ENCODE measurements at places on chromosomes 6 and 20.

GRCh38 chr6:144647406-144647964 is 362.4 kb downstream of the UTRN start:
- DNase-seq = no peak

GRCh38 chr20:53677447-53678314 is 84.0 kb upstream of the ZNF217 start:
- DNase-seq = no peak

DNA sequence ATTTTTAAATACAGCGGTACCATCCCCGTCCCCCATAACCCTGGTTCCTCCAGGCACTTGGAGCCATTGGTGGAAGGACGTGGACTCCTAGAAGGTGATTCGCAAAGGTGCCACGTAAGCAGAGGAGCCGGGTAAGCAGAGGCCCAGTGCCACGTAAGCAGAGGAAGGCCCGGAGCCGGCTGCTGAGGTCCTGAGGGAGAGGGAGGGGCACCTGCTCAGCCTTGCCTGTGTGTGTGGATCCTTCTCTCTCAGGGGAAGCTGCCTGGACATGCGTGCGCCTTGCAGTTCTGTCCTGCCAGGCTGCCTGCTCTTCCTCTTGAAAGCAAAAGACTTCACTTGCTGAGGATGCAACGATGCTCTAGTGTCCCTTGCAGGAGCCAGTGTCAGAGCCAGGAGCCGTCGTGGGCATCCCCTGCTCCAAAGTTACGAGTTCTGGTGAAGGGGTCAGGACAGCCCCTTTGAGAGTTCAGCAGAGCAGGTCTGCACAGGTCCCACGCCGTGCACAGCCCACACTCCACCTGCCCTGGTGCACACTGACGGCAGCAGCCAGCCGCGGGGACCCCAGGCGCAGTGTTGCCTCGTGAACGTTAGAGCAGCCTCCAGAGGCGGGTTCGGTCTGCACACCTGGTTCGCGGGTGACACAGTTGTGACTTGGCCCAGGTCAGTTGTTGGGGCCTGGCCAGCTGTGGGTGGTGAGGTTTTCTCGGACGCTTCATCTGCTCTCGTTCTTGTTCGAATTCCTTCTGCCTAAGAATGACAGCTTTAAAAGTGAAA is 1.9 kb upstream of the NKAIN4 start:
- no peak for DNase-seq

- no peak for DNase-seq
These were observed 159.1 kb downstream of the TFAP2B start for GRCh38 chr6:50977796-50978195.

- no peak for DNase-seq
These were observed 176.7 kb downstream of the CLIC5 start for GRCh38 chr6:45838996-45839395.

DNA sequence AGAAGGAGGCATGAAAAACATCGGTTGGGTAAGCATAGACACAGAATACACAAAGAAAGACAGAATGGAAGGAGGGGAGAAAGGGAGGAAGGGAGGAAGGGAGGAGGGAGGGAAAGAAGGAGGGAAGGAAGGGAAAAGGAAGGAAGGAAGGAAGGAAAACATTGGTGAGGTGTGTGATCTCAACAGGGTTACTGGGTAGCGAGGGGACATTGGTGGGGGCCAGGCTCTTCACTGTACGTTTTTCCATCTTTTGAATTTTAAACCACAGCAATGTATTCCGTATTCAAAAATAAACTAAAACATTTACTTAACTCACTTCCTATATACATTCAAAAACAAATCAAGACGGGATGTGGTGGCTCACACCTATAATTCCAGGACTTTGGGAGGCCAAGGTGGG is 20.7 kb upstream of the BPIFA2 start:
- no peak for DNase-seq

GRCh38 chr6:161922631-161923119 is 648.8 kb upstream of the AGPAT4 start:
- DNase-seq = no peak

- DNase-seq = no peak
These were observed 4.0 kb downstream of the HSPA1B start for GRCh38 chr6:31831350-31832215.

DNA sequence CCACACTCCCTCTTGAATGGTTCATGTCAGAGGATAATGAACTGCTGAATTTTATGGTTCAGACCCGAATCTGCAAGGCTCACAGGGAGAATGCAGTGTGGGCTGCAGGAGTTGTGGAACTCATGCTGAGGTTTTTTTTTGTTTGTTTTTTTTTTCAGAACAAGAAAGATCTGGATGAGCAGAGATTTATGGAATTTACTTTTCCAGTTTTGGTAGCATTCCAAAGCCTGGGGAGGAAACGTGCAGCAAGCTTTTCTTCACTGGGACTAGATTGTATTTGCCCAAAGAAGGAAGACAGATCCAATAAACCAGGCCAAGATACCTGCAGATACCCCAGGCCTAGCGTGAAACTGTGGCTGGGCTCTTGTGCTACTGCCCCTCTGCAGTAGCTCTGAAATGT is 223.9 kb upstream of the TAB2 start:
- DNase-seq = no peak

DNA sequence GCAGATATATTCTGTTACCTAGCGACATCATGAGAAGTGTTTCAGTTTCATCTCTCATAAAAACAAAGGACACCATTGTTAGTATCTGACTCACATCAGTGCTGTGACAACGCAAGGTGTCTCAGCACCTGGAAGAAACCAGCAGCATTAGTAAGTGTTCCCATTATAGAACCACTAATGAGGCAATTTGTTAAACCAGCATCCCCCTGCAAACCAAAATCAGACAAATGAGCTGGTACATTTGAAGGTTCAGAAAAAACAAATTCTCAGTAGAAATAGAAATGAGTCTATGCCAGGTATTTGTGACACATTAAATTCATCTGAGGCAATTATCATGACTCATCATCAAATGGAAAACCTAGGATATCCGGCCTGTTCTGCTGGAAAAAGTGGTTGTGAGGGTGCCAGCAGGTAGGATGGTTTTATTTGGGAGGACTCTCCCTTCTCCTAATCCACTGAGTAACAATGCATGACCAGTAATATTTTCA is 151.7 kb downstream of the TMEM200A start:
- peak; percentile 68 for DNase-seq

DNA sequence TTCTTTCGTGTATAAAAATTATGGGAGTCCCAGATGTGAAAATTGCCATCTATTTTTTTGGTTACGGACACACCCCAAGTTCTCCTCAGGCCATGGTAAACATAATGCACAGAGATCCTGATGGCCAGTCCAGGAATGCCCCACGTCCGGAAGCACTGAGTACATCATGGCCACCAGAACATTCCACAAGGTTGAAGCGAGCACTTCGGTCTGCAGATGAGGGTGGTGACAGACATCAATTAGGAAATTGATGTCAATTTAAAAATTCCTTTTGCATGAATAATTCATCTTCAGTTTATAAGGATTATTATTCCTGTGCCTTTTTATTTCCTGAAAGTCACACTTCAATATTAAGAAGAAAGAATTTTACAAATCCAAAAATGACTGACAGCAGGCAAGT is 13.2 kb upstream of the EXOC2 start:
- no peak for DNase-seq

DNA sequence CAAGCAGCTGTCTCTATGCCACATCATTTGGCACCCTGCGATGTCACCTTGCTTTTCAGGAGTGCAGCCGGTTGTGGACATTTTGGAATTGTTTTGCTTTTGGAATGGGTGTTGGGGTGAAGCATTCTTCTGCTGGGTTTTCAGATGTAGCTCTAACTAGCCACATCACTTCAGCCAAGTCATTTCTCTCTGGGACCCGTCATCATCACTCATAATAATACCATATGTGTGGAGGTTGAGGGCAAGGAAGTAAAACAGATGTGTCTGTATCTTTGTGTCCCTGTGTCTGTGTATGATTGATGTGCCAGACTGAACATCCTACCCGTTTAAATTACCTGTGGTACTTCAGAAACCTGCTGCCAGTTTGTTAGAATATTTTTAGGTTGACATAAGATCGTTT is 49.5 kb upstream of the TULP4 start:
- DNase-seq = no peak

- no peak for DNase-seq
These were observed 16.2 kb downstream of the USP49 start for GRCh38 chr6:41878961-41879405.

DNA sequence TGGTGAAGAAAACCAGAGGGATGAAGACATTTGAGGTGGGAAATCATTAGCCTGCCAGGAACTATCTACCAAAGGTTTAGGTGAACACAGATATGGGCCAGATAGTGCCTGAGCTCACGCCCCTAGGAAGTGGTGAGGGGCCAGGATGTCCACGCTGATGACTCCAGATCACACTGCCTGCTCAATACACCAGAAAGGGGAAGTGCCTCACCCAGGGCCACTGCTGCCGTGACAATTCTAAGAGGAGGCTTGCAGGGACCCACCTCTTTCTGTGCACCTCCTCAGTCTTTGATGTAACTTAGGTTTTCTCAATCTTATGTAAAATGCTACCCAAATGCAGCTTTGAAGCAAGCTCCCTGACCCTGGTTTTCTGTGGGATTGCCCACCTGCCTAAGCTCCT is 5.4 kb upstream of the RAB44 start:
- no peak for DNase-seq

DNA sequence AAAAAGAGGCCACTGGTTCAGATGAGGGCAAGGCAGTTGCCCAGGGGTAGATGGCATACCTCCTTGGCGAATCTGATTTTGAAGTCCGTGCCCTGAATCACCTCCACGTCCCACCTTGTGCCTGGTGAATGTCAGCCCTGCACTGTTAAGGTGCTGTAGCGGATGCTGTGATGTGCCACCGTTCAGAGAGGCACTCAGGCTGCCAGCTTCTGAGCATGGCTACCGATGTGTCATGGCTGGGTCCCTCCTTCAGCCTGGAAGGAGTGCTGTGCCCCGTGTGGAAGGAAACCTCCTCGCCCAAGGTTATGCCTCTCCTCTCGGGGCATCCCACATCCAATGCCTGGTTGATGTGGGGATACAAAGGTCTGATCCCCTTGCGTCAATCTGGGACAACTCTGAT is 43.6 kb downstream of the UST start:
- DNase-seq = no peak

DNA sequence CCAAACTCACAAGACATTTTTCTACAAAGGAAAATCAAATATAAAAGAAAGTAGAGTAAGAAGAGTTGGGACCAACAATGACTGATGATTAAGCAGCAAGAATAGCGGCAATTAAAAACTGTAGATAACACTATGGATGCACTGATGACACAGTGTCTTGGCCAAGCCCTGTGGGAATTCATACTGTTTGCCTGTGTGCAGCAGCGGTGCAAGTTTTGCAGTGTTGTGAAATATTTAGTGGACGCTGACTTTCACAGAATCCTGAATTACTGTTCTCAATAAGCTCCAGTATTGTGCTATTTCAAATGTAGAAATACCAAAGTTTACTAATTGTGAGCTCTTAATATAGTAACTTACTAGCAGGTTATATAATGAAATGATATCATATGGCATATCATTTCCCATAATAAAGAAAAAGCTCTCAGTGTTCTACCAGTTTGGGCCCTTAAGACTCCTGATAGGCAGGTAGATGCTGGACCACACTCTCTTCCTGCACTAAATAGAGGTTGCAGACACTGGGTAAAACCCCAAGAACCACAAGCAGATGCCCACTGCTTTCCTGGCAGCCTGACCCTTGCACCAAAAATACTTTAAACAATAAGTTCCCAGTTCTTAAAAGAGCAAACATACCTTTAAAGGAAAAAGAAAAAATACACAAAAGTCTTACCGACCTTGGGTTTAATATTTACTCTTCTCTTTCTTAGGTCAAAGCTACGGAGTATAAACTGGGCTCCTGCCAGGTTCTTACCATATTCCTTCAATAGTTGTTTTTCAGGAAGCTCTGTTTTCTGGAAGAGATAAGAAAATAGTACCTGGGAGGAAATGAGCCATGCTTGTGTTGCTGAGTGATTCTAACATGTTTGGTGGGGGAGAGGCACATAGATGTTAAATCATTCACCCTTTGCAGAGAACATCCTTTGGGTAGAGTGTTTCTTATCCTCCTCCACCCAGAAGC is 41.6 kb downstream of the ANKEF1 start:
- DNase-seq = no peak

DNA sequence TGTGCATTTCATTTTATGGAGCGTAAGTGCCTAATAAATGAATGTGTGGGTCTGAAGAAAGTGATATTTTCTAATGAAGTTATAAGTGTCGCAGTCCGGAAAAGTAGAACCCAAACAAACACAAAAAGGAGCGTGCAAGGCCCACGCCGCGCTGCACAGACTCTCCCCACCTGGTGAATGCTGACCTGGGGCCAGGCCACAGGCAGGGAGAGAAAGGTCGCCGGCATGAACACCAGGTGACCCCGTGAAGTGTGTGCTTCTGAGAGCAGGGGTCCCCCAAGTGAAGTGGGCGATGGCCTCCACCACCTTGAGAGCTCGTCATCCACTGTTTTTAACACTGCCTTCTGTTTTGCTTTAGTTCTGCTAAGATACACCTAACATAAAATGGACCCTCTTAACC is 114.8 kb downstream of the MYLK4 start:
- no peak for DNase-seq

DNA sequence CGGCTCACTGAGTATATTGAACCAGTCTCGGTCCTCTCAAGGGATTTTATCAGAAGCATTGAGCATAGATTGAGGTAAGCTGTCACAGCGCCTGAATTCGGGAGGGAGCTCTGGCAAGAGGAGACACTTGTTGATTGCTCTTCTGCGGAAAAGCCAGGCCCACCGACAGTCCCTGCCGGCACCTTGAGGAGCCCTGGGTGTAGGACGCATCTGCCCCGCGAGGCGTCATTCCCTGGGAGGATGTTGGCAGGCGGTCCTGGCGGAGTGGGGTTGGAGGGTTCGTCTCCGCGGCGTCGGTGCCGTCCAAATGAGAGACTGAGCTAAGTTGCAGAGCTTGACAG is 843 bp downstream of the FBXO9 start:
- DNase-seq = no peak

- no peak for DNase-seq
These were observed 668.9 kb upstream of the CITED2 start for GRCh38 chr6:140043357-140043756.

GRCh38 chr6:119233312-119233984 is 116.1 kb downstream of the MAN1A1 start:
- no peak for DNase-seq

DNA sequence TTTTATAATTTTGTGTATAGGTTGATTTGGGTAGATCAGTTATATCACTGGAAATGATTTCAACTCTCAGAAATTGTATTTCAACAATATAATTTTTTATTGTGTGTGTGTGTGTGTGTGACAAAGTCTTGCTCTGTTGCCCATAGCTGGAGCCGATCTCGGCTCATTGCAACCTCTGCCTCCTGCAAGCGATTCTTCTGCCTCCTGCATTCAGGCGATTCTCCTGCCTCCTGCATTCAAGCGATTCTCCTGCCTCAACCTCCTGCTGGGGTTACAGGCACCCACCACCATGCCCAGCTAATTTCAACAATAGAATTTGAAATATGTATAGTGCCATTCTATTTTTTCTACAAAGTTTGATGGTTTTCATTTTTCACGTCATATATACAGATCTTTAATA is 24.1 kb downstream of the AFDN start:
- no peak for DNase-seq

DNA sequence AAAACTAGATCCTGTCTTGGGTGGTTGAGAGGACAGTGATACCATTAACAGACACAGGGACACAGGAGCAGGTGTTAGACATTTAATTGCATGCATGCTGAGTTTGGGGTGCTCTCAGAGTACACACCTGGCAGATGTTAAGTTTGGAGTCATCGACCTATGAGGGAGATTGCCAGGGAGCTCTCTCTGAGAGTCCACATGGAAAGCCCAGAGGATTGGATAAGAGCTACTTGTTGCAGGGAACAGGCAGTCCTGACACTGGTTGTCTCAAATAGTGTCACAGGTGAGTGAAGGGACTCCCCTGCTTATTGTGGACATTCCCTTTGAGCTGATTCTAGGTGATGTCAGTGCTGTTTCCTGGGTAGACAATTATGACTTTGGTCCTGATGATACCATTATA is 3.1 kb downstream of the ATRN start:
- no peak for DNase-seq
